NCI-H1092 (cell line): ENCODE measurements at places on chromosomes 5 and 9.
A peak's percentile ranks its signal among the peaks of the same experiment; 100 is the strongest.

GRCh38 chr5:54361691-54362411 is 51.5 kb upstream of the ARL15 start:
- no peak for DNase-seq

DNA sequence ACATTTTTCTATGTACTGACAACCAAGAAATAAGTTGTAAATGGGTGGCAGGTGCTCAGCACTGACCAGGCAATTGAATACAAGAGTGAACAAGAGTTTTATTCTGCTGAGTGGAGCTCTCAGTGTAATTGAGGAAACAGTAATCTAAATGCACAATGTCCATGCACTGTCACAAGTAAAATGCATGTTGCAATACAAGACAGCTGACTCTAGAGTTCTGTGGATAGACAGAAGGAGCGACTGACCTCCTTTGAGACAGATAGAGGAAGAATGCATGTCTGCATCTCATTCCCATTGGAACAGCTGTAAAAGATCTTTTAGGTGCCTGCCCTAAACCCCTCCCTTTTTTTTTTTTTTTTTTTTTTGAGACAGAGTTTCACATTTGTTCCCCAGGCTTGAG is 299.0 kb downstream of the FBXL7 start:
- no peak for DNase-seq

- DNase-seq: no peak
Observed at GRCh38 chr5:4232084-4232483, 636.5 kb downstream of the IRX1 start.

DNA sequence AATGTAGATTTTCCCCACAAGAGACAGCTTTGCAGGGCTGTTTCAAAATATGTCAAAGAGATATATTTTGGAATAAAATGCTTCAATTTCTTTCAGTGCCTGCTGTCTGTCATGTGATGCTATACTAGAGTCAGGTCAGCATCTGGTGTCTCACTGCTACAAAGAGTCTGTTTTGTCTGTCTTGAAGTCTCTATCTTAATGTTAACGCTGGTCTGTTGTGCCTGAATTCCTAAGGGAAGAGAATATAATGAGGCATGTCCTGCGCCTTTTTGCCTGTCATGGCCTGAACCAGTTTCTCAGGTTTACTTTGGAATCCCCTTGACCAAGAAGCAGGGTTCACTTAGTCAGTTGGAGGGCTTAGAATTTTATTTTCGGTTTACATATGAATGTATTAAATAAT is 176.4 kb downstream of the PDZD2 start:
- no peak for DNase-seq

- DNase-seq: peak; percentile 92
Observed at GRCh38 chr9:137070201-137070905, at the start of gene SAPCD2. TSS of gene SAPCD2 (minus strand) at chr9:137070557. CDS start at chr9:137070460, 97 bp downstream.

DNA sequence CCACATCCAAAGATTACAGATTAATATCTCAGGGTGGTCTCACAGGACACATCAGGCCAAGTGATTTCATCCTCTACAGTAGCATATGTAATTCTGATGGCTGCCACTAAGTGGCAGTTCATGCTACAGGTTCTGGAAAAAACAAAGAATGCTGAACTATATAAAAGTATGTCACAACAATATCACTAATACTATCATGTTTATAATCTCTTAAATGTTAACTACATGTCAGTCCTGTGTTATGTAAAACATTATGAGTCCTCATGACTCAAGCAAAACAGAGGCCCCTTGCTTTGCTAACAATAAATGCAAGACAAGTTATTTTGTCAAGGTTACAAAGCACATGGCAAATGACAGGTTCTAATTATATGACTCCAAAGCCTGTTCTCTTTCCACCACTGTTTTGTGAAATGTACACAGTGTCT is 233.2 kb downstream of the FBXL17 start:
- DNase-seq: peak; percentile 0

DNA sequence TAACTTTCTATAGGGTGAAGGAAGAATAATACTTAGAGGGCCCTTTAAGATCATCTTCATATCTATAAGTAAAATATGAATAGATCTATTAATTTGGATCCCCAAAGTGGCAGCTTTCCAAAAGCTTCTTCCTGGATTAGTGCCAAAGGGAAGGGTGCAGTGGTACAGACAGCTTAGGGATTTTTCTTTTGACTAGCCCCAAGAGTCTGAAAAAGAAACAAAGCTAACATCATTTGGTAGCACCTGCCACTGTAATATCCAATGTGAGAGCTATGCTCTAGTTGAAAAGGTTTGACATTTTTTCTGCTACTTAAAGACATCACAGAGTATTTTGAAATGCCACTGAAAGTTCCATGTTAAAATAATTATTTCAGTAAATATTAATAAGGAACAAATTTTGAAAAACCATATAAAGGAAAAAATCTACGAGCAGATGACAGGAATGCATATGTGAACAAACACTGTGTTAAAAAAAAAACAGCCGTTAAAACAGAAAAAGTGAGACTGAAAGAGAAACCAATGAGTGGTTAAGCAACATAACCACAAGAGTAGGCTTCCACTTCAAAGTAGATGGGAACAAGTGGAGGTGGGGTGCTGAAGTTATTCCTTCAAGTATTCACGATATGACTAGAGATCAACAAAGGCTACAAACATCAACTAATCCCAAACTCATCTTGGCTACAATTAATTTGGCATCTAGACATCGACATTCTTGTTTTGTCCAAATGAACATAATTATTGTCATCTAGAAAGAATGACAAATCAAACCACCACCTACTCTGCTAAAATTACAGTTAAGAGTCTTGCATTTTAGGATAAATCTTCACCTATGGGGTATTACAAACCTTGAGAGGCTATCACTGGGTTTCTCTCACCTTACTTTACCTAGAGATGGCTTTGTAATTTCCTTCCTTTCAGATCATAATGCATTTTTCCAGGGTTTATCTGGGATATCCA is 137.5 kb downstream of the CPLANE1 start:
- DNase-seq: no peak

GRCh38 chr5:98714710-98715288 is 58.7 kb upstream of the RGMB start:
- no peak for DNase-seq

DNA sequence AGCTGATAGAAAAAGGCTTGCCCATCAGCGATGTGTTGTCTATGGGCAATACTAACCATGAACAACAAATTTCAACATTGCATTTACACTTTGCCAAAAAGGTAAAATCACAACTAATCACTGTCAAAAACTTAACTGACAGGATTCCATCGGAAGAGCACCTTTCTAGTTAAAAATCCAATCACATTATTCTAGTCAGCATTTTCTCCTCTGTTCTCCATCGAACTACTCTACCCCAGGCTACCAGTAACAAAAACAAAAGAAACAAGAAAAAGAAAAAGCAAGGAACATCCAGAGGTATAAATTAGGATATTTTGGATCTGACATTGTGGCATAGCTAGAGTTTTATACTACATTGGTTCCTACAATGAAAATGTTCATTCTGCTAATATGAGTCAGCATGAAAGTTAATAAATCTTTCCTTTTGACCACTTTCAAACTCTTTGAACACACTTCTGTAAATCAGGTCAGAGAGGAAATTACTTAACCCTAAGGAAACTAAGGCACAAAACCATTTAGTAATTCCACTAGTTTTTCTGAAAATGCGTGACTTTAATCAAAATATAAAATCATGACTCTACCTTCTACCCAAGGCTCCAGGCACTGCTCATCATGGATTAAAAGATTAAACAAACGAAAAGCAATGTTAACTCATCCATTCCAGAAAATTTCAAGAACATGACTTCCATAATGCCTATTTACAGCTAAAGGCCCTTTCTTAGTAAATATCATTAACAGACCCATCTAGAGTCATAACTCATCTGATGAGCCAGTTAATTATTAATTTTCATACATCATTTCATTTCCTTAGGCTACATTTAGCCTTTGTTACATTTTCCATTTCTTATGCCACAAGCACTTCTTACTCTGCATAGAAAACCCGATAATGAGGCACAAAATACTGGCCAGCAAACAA is 10.2 kb downstream of the GLIS3 start:
- no peak for DNase-seq

DNA sequence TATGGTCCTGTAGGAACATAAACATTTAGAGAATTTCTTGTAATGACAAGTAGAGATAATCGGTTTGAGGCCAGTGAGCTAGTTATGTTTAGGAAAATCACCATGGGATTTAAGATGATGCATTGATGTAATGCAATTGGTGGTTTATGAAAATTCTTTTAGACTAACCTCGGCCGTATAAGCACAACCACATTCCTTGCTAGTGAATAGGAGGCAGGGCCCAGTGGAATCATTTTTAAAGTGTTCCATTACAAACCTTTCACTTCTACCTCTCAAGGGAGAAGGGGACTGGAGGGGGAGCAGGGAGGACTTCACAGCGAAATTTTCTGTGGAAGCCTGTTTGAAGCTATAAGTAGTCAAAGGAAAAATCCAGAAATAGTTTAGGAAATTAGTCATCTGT is 71.8 kb upstream of the NFIL3 start:
- no peak for DNase-seq
